Muscle of arm (tissue), 14 donors: ENCODE measurements at places on chromosomes 4 and X.
A peak's percentile ranks its signal among the peaks of the same experiment; 100 is the strongest.

- no peak for DNase-seq
These were observed 308.5 kb downstream of the CENPC start for GRCh38 chr4:67236788-67237187.

DNA sequence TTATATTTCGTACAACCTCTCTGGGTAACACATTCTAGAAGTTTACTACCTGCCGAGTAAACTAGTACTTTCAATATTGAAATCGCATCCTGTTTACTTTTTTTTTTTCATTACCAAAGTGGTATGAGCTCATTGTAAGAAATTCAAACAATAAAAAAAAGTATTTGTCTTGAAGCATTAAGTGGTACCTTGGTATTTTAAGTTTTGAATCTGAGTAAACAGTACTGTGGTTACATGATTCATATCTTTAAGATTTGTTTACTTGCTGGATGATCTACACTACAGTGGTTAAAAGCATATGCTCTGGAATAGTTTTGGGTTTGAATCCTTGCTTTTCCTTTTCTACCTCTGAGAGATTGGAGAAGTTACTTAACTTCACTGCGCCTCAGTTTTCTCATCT lies 3.8 kb upstream of the MMGT1 start:
- DNase-seq, result no peak

DNA sequence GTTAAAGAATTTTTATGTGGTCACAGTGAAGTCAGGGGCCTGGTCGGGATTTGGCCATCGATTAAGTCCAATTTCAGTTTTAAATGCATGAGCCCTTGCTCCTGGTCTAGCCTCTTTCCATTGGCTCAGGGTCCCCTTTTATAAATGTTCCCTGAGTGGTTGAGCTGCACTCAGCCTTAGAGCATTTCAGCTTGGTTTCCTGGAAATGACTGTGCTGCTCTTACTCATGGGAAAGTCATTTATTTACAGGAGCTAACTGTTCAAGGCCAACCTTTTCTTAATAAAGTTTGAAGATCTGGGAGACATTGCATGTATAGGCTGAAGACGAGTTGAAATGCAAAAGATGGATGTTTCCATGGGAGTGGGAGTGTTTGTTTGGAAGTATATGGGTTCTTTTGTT lies 98.8 kb upstream of the CLNK start:
- peak; percentile 14 for DNase-seq

DNA sequence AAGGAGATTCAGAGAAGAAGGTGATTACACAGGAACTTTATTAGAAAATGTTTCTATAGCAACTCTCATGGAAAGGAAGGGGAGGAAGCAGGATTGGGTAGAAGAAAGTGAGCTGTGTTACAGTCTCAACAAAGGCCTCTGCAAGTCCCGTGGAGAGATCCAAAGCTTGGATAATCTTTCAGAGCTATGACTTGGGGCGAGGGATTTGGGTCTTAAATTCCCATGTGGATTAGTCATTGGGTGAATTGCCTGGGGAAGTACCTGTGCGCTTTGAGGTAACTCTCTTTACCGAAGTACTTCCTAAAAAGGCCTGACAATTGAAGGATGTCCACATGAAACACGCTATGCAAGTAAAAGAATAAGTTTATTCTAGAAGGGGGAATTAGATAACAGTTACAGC lies 133.8 kb upstream of the ANKRD50 start:
- no peak for DNase-seq

GRCh38 chr4:59127743-59128142 lies 2017.6 kb upstream of the IGFBP7 start:
- no peak for DNase-seq

DNA sequence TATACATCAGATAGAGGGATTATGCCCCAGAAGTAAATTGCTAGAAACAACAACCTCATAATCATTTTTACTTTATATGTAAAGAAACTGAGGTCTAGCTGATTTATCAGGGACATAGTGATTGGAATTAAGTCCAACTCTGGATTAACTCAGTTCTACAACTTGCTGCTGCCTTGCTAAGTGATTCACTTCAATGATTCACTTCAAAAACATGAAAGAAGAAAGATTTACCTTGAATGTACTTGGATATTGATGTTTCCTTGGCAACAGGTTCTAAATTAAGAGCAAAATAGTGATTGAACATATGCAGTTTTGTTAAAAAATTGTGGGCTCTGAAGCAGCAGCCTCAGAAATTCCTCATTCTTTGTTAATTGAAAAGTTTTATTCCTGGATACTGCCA lies 99.8 kb upstream of the H2AZ1 start:
- DNase-seq, result no peak

GRCh38 chr4:76697129-76697803 lies 200.7 kb downstream of the SOWAHB start:
- DNase-seq, result no peak

DNA sequence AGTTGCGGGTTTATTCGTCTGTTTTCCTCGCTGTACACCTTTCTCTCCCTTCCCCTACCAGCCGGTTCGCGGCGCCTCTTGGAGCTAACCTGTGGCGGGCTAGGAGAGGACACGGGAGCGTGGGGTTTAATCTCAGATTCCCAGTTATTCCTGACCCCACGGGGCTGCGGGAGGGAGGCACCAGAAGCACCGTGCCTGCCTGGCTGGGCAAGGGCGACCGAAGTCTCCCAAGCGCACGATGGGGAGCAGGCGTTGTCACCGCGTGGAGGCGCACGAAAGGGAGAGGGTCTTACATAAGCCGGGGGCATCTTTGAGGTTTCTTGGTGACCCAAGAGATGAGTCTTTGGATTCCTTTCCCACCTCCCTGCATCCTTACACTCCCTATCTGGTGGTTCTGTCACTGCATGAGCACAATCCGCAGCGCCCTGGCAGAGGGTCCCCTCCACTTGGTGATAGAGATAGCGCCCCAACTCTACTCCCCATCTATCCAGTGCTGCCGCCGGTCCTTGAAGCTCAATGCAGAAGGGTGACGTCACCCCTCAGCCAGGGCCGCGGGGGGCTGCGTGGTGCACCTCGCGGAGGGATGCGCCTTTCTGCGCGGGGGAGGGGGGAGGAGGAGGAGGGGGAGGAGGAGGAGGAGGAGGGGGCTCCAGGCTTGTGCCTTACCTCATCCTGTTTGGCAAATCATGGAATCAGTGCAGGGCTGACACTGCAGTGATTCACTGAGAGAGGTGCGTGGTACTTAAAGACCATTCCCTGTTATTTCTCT lies 793 bp downstream of the TSPAN7 start:
- no peak for DNase-seq

GRCh38 chr4:145934434-145935047 lies 4.1 kb downstream of the ZNF827 start:
- DNase-seq, result no peak

- no peak for DNase-seq
These were observed 37.7 kb upstream of the ADAMTS3 start for GRCh38 chr4:72606751-72607150.

GRCh38 chrX:38805432-38806389 lies 4.5 kb downstream of the MID1IP1 start:
- DNase-seq, result peak; percentile 41

- DNase-seq, result no peak
These were observed 42.4 kb downstream of the N4BP2 start for GRCh38 chr4:40099010-40099409.

DNA sequence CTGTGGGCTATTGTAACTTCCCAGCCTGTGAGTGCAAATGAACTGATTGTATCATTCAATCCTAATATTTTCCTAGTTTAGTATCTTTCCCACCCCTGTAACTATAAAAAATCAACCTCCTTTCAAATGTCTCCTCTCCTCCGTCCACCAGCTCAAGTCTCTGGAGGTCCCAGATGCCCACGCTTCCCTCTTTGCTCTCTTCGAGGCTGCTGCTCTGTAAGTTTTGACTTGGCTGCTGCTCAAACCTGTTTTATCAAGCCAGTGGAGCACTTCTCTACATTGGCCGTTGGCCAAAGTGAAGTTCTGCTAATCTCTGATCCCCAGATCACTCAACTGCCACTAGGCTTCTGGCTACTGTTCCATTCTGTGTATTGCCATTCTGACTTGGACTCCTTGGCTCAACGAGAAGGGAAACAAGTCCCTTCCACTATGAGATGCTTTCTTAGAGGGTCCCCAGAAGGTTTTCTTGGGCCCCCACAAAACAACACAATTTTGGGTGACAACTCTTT lies 60.7 kb upstream of the RAPGEF2 start:
- no peak for DNase-seq

DNA sequence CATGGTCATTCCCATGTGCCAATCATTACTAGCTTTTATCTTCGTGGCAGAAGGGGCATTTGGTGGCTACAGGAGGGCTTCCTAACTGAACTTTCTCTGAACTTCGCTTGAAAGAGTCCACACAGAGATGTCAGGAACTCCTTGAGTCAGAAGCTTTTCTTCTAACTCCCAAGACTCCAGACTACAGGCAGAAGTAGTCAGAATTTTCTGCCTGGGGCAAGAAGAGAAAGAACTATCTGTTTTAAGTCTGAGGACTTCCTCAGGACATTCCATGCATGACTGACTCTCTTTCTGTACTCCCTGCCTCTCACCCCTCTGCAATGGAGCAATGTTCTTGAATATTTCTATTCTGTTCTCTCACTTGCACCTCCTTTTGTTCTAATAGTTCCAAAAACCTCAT lies 170.5 kb upstream of the TBC1D9 start:
- no peak for DNase-seq
